ENCODE measurements at places on chromosomes 2 and 18. TPM values are rescaled to one million over a fixed set of nuclear protein-coding genes. Genes with fewer than 3 reads are reported as not detected.

Gene POTEI
- 0.14 TPM for total RNA-seq

- H3K4me3 ChIP-seq, result no peak overlapping the region
- H3K36me3 ChIP-seq, result no peaks in the 10 kb centered on the region
- H3K27ac ChIP-seq, result no peak overlapping the region
- H3K27me3 ChIP-seq, result peaks cover 14% of the 10 kb centered on the region
Measured at GRCh38 chr2:7432436-7432835, 515.2 kb downstream of the RNF144A start.

DNA sequence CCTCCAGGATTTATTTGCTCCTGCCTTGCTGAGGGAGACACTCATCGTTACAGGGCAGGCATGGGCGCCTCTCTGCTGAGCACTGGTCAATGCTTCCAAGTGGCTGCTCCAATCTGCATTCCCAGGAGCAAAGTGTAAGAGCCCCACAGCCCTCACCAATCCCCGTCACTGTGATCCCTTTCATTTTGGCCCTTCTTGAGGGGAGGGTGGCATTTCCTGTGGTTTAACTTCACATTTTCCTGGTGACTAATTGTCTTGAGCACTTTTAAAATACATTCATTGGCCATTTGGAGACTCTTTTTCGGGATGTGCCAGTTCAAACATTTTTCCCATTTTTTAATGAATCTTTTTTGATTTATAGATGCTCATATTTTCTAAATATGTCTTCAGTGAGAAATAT lies 33.0 kb downstream of the TPO start:
- H3K27ac ChIP-seq, result no peak overlapping the region
- H3K4me3 ChIP-seq, result no peak overlapping the region
- no peaks in the 10 kb centered on the region for H3K36me3 ChIP-seq
- DNase-seq, result no peak

- H3K27me3 ChIP-seq, result no peaks in the 10 kb centered on the region
- H3K4me3 ChIP-seq, result no peak overlapping the region
- no peak overlapping the region for H3K27ac ChIP-seq
- no peak for DNase-seq
- no peaks in the 10 kb centered on the region for H3K36me3 ChIP-seq
Measured at GRCh38 chr2:221203856-221204255, 368.2 kb downstream of the EPHA4 start.

DNA sequence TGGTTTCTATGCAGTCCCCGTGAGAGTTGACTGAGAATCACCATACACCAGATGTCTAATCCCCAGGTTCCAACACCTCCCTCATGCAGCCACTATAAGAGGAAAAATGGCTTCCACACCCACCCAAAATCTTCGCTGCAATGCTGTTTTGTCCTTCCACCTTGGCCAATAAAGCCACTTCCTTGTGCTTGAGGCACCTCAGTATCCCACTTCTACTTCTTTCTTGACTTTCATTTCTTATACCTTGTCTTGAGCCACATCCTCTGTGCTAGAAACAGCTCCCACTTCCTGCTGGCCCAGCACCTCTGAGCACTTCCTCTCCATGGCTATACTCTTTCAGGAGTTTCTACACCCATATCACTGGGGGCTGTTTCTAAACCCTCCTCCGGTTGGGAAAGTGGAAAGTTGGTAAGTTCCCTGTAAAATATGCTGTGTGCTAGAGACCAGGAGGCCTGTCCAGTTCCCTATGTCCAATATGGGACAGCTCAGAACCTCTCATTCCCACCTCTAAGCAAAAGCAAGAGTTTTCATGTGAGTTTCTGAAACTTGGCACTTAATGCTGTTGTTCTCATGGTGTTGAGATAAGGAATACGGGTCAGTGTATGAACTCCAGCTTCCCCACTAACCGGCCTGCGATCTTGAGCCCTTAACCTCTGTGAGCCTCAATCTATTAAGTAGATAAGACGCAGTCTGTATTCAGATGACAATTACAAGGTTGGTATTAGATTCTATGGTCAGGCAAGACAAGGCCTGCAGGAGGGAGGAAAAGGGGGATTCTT lies 209.1 kb upstream of the ID2 start:
- H3K27ac ChIP-seq, result peak overlapping the region; percentile 31
- no peaks in the 10 kb centered on the region for H3K27me3 ChIP-seq
- no peaks in the 10 kb centered on the region for H3K36me3 ChIP-seq
- no peak overlapping the region for H3K4me3 ChIP-seq

GRCh38 chr18:53991805-53992204 lies 232.7 kb downstream of the MBD2 start:
- no peak for DNase-seq
- no peaks in the 10 kb centered on the region for H3K27me3 ChIP-seq
- H3K4me3 ChIP-seq, result no peak overlapping the region
- H3K27ac ChIP-seq, result no peak overlapping the region
- H3K36me3 ChIP-seq, result no peaks in the 10 kb centered on the region

GRCh38 chr2:126315828-126316227 lies 340.1 kb upstream of the GYPC start:
- no peaks in the 10 kb centered on the region for H3K36me3 ChIP-seq

DNA sequence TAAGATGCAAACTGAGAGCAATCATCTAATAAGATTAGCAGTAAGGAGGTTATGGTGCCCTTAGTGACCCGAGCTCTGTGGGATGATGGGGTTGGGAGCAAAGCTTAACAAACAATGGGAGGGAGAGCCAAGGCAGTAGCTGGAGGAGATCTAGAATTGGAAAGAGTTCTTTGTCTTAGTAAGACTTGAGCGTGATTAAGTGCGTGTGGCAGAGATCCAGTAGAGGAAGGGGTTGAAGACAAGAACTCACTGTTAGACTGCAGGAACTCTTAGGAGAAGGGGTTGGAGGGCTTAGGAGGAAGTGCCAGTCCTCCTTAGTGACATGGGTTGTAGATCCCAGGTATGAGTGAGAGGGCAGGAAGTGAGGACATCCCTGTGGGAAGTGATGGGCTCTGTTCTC lies 184.7 kb downstream of the GFPT1 start:
- no peaks in the 10 kb centered on the region for H3K36me3 ChIP-seq
- H3K27me3 ChIP-seq, result no peaks in the 10 kb centered on the region

GRCh38 chr2:203469546-203469945 lies 65.6 kb downstream of the RAPH1 start:
- no peaks in the 10 kb centered on the region for H3K4me1 ChIP-seq
- no peak overlapping the region for H3K4me3 ChIP-seq
- H3K27ac ChIP-seq, result no peak overlapping the region
- H3K36me3 ChIP-seq, result no peaks in the 10 kb centered on the region
- no peaks in the 10 kb centered on the region for H3K27me3 ChIP-seq

- H3K4me3 ChIP-seq, result no peak overlapping the region
- no peaks in the 10 kb centered on the region for H3K4me1 ChIP-seq
- H3K27ac ChIP-seq, result no peak overlapping the region
- no peak for DNase-seq
- no peaks in the 10 kb centered on the region for H3K36me3 ChIP-seq
Measured at GRCh38 chr2:152161598-152161997, 14.0 kb downstream of the STAM2 start.

Gene TUBA4B
- 0.05 TPM for total RNA-seq

Gene CPSF3
- 51.3 TPM for total RNA-seq

Gene LINC00305
- total RNA-seq, result 0.05 TPM

- no peaks in the 10 kb centered on the region for H3K27me3 ChIP-seq
- no peaks in the 10 kb centered on the region for H3K36me3 ChIP-seq
- no peak overlapping the region for H3K27ac ChIP-seq
- no peak overlapping the region for H3K4me3 ChIP-seq
Measured at GRCh38 chr2:67626656-67627055, 229.5 kb downstream of the ETAA1 start.

- no peaks in the 10 kb centered on the region for H3K36me3 ChIP-seq
- no peaks in the 10 kb centered on the region for H3K4me1 ChIP-seq
- no peak overlapping the region for H3K4me3 ChIP-seq
- H3K27ac ChIP-seq, result no peak overlapping the region
- DNase-seq, result no peak
Measured at GRCh38 chr18:33665641-33666040, 87.6 kb downstream of the ASXL3 start.

GRCh38 chr2:197138506-197138905 lies 172.1 kb downstream of the ANKRD44 start:
- H3K4me3 ChIP-seq, result no peak overlapping the region
- peaks cover 15% of the 10 kb centered on the region for H3K36me3 ChIP-seq
- no peak overlapping the region for H3K27ac ChIP-seq
- DNase-seq, result no peak
- H3K4me1 ChIP-seq, result peaks cover 2% of the 10 kb centered on the region

GRCh38 chr18:12049978-12050811 lies 43.4 kb upstream of the ANKRD62 start:
- H3K4me1 ChIP-seq, result no peaks in the 10 kb centered on the region
- no peak overlapping the region for H3K4me3 ChIP-seq
- H3K27me3 ChIP-seq, result no peaks in the 10 kb centered on the region
- no peak for DNase-seq
- H3K27ac ChIP-seq, result no peak overlapping the region

DNA sequence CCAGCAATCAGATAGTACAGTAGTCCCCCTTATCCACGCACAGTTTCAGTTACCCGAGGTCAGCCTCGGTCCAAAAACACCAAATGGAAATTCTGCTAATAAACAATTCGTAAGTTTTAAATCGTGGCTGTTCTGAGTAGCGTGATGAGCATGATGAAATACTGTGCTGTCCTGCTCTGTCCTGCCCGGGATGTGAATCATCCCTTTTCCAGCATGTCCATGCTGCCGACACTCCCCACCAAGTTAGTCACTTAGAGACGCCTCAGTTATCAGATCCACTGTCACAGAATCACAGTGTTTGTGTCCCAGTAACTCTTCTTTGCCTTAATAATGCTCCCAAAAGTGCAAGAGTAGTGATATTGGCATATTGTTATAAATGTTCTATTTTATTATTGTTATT lies 62.1 kb downstream of the MEX3C start:
- H3K36me3 ChIP-seq, result no peaks in the 10 kb centered on the region
- H3K27ac ChIP-seq, result no peak overlapping the region
- H3K27me3 ChIP-seq, result no peaks in the 10 kb centered on the region
- H3K4me3 ChIP-seq, result no peak overlapping the region

GRCh38 chr18:62954366-62954765 lies 239.0 kb downstream of the PHLPP1 start:
- no peaks in the 10 kb centered on the region for H3K36me3 ChIP-seq
- no peak overlapping the region for H3K4me3 ChIP-seq
- H3K27me3 ChIP-seq, result no peaks in the 10 kb centered on the region
- H3K27ac ChIP-seq, result no peak overlapping the region

GRCh38 chr2:165015052-165015642 lies 59.8 kb upstream of the SLC38A11 start:
- no peaks in the 10 kb centered on the region for H3K36me3 ChIP-seq
- no peak overlapping the region for H3K27ac ChIP-seq

GRCh38 chr2:197219636-197220035 lies 90.9 kb downstream of the ANKRD44 start:
- peaks cover 15% of the 10 kb centered on the region for H3K4me1 ChIP-seq
- H3K36me3 ChIP-seq, result peaks cover 8% of the 10 kb centered on the region
- H3K4me3 ChIP-seq, result no peak overlapping the region

DNA sequence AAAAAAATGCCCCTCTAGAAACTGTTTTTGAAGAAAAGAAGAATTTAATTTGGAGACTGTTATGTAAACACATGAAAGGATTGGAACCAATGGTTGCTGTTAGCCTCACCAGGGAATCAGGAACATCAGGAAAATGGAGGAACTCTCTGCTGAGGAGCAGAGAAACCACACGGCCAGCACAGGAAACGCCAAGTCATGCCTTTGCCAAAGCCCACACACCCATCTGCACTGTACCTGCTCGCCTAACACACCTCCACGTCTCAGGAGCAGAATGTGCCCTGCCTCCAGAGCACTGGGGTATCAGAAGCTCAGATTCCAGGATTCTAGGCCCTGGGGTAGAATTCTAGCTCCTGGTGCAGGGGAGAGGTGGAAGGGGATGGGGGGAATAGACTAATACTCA lies 9.8 kb upstream of the SCYGR1 start:
- no peaks in the 10 kb centered on the region for H3K27me3 ChIP-seq
- H3K27ac ChIP-seq, result no peak overlapping the region
- no peaks in the 10 kb centered on the region for H3K36me3 ChIP-seq
- DNase-seq, result no peak
- H3K4me1 ChIP-seq, result no peaks in the 10 kb centered on the region
- H3K4me3 ChIP-seq, result no peak overlapping the region

DNA sequence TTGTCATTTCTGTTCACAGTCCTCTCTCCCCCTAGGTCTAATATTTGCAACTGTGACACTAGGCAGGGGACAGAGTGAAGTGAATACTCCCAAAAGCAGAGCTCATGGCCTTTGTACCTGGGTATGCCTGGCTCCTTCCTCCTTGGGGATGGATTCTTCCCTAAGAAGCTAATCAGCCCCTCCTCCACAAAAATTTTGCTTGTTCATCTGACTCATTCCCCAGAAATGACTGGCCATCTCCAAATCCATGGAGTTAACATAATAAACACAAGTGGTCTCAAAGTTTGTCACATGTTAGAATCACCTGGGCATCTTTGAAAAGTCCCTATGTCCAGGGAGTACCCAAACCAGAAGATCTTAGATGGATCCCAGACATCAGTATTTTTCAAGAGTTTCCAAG lies 65.3 kb downstream of the SUCLG1 start:
- no peak overlapping the region for H3K4me3 ChIP-seq
- H3K27me3 ChIP-seq, result no peaks in the 10 kb centered on the region
- H3K27ac ChIP-seq, result no peak overlapping the region
- DNase-seq, result no peak
- H3K4me1 ChIP-seq, result no peaks in the 10 kb centered on the region

DNA sequence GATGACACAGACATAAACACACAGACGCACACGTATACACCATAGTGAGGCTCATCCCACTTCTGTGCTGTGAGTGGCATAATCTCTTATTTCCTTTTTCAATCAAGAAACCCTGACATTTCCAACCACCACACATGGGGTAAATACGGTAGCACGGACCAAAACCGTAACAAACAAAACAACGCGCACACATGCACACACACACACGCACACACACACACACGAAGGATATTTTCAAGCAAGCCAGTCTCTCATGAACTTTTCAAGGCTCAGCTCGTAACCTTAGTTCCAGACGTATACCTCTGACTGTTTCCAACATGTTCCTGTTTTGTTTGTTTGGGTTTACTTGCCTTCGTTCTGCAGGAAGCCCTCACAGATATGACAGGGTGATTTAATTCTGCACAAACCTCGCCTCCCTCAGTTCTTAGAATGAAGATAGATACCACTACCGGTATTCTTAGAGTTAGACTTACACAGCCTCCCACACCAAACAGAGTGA lies 119.8 kb downstream of the BCL2 start:
- peak; percentile 76 for DNase-seq
- H3K4me3 ChIP-seq, result peak overlapping the region; percentile 1

GRCh38 chr2:102540882-102541281 lies 67.9 kb downstream of the SLC9A4 start:
- no peaks in the 10 kb centered on the region for H3K36me3 ChIP-seq
- no peak for DNase-seq
- no peak overlapping the region for H3K4me3 ChIP-seq
- H3K27me3 ChIP-seq, result no peaks in the 10 kb centered on the region
- H3K4me1 ChIP-seq, result no peaks in the 10 kb centered on the region

DNA sequence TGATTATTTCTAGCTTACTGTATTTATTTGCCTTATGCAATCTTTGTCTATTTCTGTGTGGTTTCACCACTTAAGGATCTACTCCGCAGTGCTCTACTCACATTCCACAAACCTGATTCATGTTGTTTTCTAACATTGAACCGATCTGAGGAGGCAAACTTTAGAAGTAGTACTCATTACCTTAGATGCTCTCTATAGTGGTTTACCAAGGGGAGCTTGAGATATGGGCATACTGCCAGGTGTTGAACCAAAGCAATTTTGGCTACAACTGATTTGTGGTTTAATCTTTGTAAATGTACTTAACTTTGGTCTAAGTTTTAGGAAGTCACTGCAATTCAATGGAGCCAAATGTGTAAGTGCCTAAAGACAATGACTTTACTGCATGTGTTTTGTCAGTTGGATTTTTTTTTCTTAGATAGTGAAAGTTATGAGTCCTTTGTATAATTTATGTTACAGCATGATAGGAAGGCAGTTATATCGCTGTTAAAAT lies 50.1 kb downstream of the MAP2 start:
- H3K4me3 ChIP-seq, result no peak overlapping the region
- no peak overlapping the region for H3K27ac ChIP-seq
- DNase-seq, result no peak
- H3K27me3 ChIP-seq, result no peaks in the 10 kb centered on the region
- no peaks in the 10 kb centered on the region for H3K4me1 ChIP-seq
